ENCODE measurements at places on chromosomes 16 and 17. TPM values are rescaled to one million over a fixed set of nuclear protein-coding genes. Genes with fewer than 3 reads are reported as not detected.

Gene TNFSF13
- polyA plus RNA-seq = 13.2 TPM

Gene ODAD4
- polyA plus RNA-seq = 8.7 TPM

Gene CCDC78
- polyA plus RNA-seq = 2.0 TPM

Gene KRTAP9-2
- polyA plus RNA-seq = not detected

Gene ITGA2B
- 4.4 TPM for polyA plus RNA-seq

Gene DHRS7C
- polyA plus RNA-seq = not detected

Gene ALDH3A1
- polyA plus RNA-seq = 1.2 TPM

DNA sequence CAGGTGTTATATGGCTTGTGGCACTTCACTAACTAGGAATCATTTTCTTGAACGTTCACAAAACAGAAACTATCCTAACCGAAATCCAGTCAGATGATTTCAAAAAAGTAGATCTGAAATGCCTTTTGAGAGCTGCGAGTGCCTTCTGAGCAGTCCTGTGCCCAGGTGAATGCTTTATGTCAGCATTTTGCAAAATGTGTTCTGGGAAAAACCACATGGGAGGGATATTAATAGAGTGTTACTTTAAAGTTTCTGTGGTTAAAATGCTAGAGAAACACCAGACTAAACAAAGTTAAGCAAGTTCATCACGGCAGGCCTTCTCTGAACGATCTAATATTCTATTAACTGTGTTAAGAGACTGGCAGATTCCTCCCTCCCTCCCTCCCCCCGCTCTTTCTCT is 15.8 kb upstream of the RGS9 start:
- no peak for DNase-seq

- no peak for DNase-seq
Observed at GRCh38 chr16:8614435-8615029, 7.0 kb upstream of the METTL22 start.

DNA sequence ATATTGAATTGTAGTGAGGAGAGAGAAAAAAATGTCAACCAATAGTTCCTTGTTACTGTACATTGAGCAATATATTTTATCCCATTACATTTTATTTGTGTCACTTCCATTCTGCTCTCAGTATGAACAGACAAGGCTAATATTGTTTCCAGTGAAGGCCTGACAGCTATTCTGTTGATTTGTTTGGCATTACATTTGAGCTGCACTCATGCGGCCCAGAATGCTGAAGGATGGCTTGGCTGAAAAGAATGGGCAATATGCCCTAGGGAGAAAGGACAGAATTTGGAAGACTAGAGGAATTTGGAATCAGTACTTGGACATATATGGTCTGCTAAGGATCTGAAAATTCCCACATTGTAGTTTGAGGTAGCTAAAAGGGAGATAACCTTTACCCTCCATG is 1294.4 kb downstream of the CDH8 start:
- no peak for DNase-seq

- DNase-seq = no peak
Observed at GRCh38 chr16:797120-797420, 3.5 kb downstream of the GNG13 start.

GRCh38 chr16:24070851-24071250 is 185.3 kb upstream of the CACNG3 start:
- peak; percentile 2 for DNase-seq

DNA sequence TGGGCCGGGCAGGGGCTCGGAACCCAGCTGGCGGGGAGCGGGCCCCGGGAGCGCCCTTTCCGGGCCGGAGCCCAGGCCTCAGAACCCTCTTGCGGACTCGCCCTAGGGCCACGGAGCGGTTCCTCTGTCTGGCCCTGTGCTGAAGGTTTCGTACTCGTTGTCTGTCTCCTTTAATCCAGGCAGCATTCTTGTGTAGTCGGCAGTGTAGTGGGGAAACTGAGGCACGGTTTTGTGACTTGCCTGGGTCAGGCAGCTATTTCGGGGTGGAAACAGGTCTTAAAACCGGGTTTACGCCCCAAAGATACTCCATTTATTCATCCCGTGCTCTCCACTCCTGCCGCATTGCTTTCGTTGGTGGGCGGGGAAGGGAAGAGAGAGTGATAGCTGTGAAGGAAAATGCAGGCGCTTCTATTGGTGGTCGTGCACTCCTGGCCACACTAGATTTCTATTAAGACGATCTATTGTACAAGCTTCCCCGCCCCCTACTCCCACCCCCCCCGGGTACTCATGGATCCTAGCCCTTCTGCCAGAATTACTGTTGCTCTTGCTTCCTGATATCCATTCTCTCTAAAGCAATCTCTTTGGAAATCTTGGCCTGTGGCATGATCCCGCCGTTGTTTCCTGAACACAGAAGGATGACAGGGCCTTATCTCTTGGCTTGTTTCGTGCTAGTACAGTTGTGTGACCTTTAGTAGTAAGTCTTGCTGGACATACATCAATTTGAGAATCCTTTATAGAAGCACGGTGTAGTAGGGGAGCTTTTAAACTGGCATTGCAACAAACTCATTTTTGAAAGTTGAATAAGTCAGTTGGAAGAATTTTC is 751 bp downstream of the DCAF7 start:
- DNase-seq = no peak

- peak; percentile 29 for DNase-seq
Observed at GRCh38 chr17:15943971-15944758, 765 bp upstream of the ADORA2B start.

GRCh38 chr17:79979816-79980215 is 55.9 kb downstream of the TBC1D16 start:
- no peak for DNase-seq

GRCh38 chr17:39808409-39808997 is 55.6 kb downstream of the IKZF3 start:
- DNase-seq = peak; percentile 12

- no peak for DNase-seq
Observed at GRCh38 chr17:35167666-35168065, 20.0 kb downstream of the UNC45B start.

DNA sequence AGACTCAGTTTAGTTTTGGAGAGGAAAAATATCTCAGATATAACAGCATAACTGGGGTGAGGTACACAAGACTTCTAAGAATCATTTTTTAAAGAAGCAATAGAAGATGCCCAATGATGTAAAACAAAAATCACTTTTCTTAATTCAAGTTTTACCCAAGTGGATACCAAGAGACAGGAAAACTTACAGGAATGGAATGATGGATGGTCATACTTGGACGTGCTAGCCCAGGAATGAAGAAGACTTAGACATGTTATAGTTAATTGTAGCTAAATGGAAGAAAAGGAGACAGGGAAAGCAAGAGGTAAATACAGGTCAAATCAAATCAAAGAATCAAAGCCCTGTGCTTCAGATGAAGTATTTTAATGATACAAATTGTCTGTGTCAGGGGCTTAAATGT is 312.7 kb upstream of the KCNJ16 start:
- no peak for DNase-seq

- DNase-seq = no peak
Observed at GRCh38 chr17:19263641-19264051, 26.5 kb downstream of the EPN2 start.

- DNase-seq = no peak
Observed at GRCh38 chr17:40538936-40539705, 26.2 kb downstream of the CCR7 start.
